ENCODE measurements at places on chromosomes 2 and 18.
A peak's percentile ranks its signal among the peaks of the same experiment; 100 is the strongest.

DNA sequence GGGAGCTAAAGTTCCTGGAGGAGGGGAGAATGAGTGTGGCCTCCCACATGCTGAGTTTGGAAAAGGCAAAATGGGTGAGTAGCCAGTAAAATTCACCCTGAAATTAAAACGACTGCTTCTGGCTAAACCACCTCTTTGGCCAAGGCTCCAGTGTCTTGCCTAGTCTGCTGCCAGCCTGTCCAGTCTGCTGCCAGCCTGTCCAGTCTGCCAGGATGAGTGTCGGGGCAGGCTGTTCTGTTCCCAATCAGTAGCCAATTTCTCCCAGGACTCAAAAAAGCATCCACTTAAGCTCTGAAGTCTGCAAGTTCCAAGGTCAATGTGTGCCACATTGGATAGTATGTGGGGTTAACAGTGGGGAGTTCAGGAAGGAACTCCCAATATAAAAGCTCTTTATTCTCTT lies 134.6 kb upstream of the KLHL29 start:
- DNase-seq = no peak

DNA sequence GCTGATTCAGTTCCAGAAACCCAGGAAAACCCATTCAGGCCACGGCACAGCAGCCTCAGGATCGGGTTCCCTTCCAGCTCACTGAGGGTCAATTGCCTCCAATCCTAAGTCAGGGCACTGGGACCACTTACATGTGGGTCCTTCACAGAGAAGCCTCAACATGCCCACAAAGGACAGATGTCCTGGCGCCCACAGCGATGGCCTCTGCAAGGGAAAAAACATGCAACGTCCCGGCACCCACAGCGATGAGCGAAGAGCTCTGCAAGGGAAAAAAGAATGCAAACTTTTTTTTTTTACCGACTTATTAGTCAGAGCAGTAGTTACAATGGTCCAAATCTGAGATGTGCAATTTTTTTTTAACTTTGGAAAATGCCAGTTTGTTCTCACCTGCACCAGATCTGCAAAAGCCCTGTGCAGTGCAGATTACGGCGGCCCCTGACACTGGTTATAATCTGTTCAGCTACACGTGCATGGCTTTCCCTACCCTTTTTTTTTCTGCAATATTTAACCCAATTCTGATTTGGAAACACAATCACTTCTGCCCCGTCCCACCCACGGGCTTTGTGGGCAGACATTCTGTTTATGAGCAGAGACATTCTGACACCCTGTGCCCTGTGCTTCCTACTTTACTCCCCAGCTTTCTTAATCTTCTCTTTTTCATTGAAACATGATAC lies 159.3 kb upstream of the SALL3 start:
- no peak for DNase-seq

- no peak for DNase-seq
These were observed 286.9 kb downstream of the TMX3 start for GRCh38 chr18:68427951-68428401.

DNA sequence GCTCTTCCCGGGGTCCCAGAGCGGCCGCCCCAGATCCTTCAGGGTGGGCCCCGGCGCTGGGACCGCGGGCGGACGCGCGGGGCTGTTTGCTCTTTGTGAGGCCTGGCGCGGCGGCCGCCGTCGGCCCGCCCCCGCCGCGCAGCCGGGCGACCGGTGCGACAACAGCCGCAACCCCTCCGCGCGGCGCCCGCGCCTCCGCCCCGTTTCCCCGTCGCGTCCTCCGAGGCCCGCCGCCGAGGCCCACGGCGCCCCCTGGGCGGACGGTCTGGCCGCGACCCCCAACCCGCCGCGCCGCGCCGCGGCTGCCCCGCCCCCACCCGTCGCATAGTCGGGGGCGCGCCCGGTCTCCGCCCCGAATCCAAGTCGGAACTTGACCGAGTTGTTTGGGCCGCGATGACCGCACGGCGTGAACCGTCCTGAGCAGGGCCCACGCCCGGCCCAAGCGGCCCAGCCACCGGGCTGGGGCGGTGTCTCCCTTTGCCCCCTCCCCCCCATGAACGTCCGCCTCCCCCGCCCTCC lies 448 bp downstream of the YPEL5 start:
- peak; percentile 79 for DNase-seq

- no peak for DNase-seq
These were observed 265.1 kb upstream of the TNP1 start for GRCh38 chr2:217125014-217125413.

- no peak for DNase-seq
These were observed 30.3 kb upstream of the ARHGEF4 start for GRCh38 chr2:130806370-130806769.

- no peak for DNase-seq
These were observed 275.5 kb downstream of the CDH19 start for GRCh38 chr18:66328296-66328878.

- no peak for DNase-seq
These were observed 6.5 kb downstream of the TTR start for GRCh38 chr18:31598021-31598805.

DNA sequence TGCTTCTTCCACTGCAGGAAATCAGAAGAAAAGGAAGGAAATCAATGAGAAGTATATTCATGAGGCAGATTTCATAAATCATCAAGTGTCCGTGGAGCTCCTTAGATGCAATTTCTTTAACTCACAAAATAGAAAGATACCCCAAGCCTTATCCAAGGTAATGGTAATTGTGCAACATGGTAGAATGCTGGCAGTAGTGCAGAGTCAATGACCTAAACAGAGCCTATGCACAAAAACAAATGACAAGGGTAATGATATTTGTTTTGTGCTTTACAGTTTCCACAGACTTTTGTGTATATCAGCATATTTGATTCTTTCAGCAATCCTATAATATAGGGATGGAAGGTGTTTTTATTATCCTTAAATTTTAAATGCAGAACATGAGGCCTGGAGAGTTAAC lies 102.7 kb downstream of the SETBP1 start:
- no peak for DNase-seq

- DNase-seq = no peak
These were observed 55.4 kb downstream of the CDC42EP3 start for GRCh38 chr2:37615804-37616676.

- DNase-seq = no peak
These were observed 28.0 kb downstream of the KIF1A start for GRCh38 chr2:240791821-240792628.

All from hematopoietic multipotent progenitor cell treated with erythropoietin and hydrocortisone succinate and interleukin-3 and kit ligand, for 17 days (in vitro differentiated cells).